ENCODE measurements at places on chromosomes 7 and 10.

DNA sequence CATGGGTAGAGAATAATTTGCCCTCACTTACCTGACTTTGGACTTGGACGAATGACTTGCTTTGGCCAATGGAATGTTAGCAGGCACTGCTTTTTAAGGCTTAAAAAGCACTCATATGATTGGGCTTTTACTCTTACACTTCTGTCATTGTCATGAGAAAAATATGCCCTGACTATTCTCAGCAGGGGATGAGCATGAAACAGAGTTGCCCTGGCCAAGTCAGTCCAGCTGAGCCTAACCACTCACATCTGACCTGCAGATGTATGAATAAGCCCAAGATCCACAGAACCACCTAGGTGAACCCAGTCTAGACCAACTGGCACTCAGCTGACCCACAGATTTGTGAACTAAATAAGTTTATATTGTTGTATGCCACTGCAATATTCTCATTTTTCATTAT is 573.5 kb downstream of the TNS3 start:
- DNase-seq: no peak

DNA sequence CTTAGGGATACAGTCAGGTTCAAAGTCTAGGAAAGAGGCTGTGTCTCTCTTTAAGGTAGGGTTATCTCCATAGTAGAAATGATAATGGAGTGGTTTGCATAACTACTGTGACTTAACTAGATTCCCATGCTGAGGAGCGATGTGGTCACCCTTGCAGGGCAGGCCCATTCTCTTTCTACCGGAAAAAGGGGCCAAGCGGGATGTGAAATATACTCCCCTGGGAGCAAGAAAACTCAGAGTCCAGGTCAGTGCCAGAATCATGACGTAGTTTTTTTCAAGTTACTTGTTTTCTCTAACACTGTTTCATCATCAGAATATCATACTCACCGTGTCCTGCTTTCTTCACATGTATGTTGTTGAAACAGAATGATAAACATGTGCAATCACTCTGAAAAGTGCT is 649.0 kb upstream of the ANKRD30A start:
- DNase-seq: no peak

GRCh38 chr10:70621503-70622078 is 19.1 kb upstream of the PRF1 start:
- no peak for DNase-seq

DNA sequence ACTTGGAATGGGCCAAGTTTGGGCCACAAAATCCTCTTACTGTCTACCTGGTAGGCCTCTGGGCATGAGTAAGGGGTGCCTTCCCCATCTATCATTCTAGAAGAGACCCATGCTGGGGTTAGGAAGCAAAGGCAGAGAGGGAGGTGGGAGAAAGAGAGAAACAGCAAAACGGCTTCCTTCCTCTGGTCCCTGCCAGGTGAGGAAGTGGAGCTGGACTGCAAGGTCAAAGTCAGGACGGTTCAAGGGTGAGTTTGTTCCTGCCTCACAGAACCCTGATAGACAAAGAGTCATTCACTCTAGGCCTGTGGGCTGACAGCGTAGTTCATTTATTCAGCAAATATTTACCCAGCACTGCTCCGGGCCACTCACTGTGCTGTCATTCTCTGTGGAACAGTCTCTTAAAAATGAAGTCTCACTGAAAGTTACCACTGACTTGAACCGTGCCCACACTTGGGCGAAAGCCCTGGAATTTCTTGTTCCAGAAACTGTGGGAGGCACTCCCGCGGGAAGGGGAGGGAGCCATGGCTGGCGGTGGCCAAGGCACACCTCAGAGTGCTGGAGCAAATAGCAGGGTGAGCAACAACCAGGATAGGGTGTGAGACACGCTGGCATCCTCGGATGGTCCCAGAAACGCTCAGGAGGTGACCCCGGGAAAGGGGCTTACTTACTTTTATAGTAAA is 26.2 kb upstream of the ECHDC3 start:
- no peak for DNase-seq

- DNase-seq: no peak
Observed at GRCh38 chr7:80298201-80298600, 163.6 kb downstream of the GNAI1 start.

- no peak for DNase-seq
Observed at GRCh38 chr7:91357379-91357778, 93.1 kb downstream of the FZD1 start.

DNA sequence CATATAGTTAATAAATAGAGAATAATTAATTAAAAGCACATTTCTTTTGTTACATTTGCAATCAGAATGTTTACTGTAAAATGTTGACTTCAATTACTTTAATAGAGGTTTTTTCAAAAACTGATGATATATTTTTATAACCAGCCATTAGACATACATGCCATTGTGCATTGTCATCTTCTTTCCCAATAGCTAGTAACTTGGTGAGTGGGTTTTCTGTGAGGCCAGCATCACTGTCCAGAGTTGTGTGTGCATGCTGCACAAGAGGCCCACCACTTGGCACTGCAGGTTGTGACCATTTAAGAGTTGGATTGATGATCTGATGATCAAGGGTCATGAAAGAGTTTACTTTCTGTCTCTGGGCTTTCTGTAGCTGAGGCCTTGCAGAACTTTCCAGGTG is 46.5 kb downstream of the TFEC start:
- no peak for DNase-seq

DNA sequence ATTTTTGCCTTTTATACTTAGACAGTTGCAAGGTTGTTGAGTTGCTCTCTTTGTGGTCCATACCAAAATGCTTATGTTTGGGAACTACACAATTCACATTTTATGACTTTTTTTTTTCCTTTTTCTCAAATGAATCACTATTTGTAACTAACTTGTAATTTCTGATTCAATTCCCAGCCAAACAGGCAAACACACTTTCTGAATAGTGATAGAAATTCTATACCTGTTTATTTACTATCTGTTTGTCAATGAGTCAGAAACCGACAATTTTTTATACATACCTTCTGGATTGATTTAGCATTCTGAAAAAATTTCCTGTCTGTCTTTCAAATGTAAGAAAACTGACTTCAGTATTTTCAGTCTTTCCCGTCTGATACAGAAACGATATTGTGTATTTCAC is 69.1 kb downstream of the MBL2 start:
- no peak for DNase-seq

Measured in stimulated activated CD8-positive, alpha-beta memory T cell treated with anti-CD3 and anti-CD28 coated beads, Interleukin-15, amount 100 ng/mL, for 24 hours (primary cell).